ENCODE measurements at places on chromosomes 4 and X. TPM values are rescaled to one million over a fixed set of nuclear protein-coding genes. Genes with fewer than 3 reads are reported as not detected.

DNA sequence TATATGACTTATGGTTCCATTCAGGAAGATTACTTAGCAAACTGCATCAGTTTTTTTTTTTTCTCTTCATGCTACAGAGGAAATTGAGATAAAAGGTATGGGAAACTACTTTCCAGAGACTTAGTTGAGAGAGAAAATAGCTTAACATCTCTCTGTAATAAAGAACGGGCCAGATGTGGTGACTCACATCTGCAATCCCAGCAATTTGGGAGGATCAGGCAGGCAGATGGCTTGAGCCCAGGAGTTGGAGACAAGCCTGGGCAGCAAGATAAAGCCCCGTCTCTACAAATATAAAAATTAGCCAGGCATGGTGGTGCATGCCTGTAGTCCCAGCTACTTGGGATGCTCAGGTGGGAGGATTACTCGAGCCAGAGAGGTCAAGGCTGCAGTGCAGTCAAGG is 271.2 kb upstream of the TENM3 start:
- H3K36me3 ChIP-seq: no peaks in the 10 kb centered on the region
- H3K4me1 ChIP-seq: no peaks in the 10 kb centered on the region
- H3K27ac ChIP-seq: no peak overlapping the region
- H3K27me3 ChIP-seq: no peaks in the 10 kb centered on the region
- H3K4me3 ChIP-seq: no peak overlapping the region
- DNase-seq: no peak

Gene ADH1B
- 39.3 TPM for polyA plus RNA-seq

Gene NHSL2
- 0.24 TPM for polyA plus RNA-seq

Gene SPIN2A
- 0.61 TPM for polyA plus RNA-seq

Gene FAM133A
- 0.22 TPM for polyA plus RNA-seq

DNA sequence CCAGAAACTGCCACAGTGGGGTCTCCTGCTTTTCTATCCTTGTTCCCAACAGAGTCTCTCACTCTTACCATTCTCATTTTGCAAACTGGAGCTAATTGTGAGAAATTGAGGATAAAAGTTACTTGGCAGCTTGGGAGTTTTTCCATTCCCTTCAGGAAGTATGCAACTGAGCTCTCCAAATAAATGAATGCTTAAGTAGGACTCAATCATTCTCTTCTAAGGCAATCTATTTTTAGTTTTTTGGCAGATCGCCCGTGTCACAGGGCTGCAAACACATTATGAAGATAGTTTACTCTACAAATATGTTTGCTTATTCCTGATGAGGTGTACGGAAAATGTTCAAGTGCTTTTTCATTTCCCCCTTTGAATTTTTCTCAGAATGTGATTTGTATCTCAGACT is 5.3 kb downstream of the ASB11 start:
- H3K27me3 ChIP-seq: no peaks in the 10 kb centered on the region
- no peak for DNase-seq

Gene RBMXL3
- not detected for polyA plus RNA-seq

DNA sequence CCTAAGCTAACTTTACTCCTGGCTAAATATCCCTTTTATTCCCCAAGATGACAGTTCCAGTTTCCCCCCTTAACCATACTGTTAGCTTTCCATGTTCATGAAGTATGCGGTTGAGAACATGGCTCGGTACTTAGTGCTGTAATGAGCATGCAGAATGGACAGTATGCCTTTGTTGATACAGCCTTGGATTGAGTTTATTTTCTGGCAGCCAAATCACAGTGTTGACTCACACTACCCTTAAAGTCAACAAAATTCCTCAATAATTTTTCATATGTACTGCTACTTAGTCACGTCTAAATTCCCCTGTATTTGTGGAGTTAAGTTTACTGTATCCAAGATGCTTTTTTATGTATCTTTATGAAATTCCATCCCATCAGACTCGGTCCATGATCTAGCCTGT is 1.4 kb upstream of the VEGFC start:
- no peak for DNase-seq
- H3K27ac ChIP-seq: no peak overlapping the region
- no peaks in the 10 kb centered on the region for H3K36me3 ChIP-seq
- H3K27me3 ChIP-seq: peaks cover 10% of the 10 kb centered on the region
- H3K4me1 ChIP-seq: peaks cover 16% of the 10 kb centered on the region

GRCh38 chr4:39642885-39643552 is 4.4 kb upstream of the SMIM14 start:
- no peak overlapping the region for H3K27ac ChIP-seq
- DNase-seq: no peak
- no peaks in the 10 kb centered on the region for H3K27me3 ChIP-seq
- H3K4me1 ChIP-seq: peaks cover 10% of the 10 kb centered on the region
- no peaks in the 10 kb centered on the region for H3K36me3 ChIP-seq
- H3K4me3 ChIP-seq: no peak overlapping the region

DNA sequence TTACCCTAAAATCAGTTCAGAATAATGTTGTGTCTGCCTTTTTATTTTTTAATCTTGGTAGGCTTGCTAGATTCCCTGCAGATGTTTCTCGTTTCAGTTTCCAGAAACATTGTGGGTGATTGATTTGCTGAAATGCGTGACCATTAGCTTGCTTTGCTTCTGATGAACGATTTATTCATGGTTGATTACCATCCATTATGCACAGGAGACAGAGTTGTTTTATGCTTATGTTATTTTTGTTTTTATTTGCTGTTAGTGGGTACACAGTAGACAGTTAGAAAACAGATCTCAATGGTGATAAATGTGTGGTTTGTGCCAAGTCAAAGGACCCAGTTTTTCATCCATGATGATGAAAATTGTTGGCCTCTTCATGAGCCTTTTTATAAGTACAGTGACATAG is 455.6 kb upstream of the BOD1L1 start:
- no peak overlapping the region for H3K27ac ChIP-seq
- no peak for DNase-seq
- no peaks in the 10 kb centered on the region for H3K27me3 ChIP-seq
- no peaks in the 10 kb centered on the region for H3K4me1 ChIP-seq
- H3K36me3 ChIP-seq: no peaks in the 10 kb centered on the region

DNA sequence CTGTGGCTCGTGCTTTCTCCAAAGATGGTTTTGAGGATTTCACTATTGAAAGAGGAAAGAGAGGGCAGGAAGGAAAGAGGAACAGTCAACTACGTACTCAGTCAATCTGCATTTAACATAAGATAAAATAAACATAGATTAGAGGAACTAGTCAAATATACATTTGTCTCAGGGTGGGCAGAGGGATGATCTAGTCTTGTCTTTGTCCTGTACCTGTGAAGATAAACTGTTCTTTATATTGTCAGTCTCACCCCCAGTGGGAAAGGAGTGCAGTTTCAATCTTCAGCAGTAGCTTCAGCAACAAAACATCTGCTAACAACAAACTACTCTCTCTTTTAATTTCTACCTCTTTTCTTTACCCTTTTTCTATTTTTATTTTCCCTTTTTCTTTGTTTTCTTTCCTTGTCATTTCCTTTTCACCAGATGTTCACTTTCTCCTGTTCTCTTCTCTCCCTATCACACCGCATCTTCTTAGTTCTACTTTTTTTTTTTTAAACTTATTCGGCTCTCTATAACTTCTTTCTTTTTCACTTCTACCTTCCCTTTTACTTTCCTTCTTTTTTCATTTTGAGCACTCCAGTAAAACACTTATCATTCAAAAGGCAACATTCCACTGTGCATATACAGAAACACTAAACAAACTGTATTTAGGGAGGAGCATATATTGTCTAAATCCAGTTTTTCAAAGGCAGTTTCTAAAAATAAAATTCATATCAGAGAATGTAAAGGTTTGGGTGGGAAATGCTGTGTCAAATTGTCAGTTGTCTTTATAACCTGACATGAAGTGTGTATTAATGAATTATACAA is 51.4 kb upstream of the GUCY1A1 start:
- no peak overlapping the region for H3K27ac ChIP-seq
- H3K27me3 ChIP-seq: no peaks in the 10 kb centered on the region
- no peak overlapping the region for H3K4me3 ChIP-seq
- H3K36me3 ChIP-seq: no peaks in the 10 kb centered on the region

GRCh38 chrX:17299206-17299605 is 75.8 kb upstream of the NHS start:
- DNase-seq: no peak
- no peaks in the 10 kb centered on the region for H3K27me3 ChIP-seq
- H3K4me3 ChIP-seq: no peak overlapping the region
- no peak overlapping the region for H3K27ac ChIP-seq
- H3K4me1 ChIP-seq: no peaks in the 10 kb centered on the region
- H3K36me3 ChIP-seq: no peaks in the 10 kb centered on the region

- H3K4me3 ChIP-seq: no peak overlapping the region
- H3K36me3 ChIP-seq: no peaks in the 10 kb centered on the region
- no peaks in the 10 kb centered on the region for H3K27me3 ChIP-seq
- no peak overlapping the region for H3K27ac ChIP-seq
- H3K4me1 ChIP-seq: peaks cover 9% of the 10 kb centered on the region
These were observed 179.7 kb upstream of the RASGEF1B start for GRCh38 chr4:81651243-81651899.

- H3K4me1 ChIP-seq: no peaks in the 10 kb centered on the region
- no peaks in the 10 kb centered on the region for H3K36me3 ChIP-seq
- DNase-seq: peak; percentile 23
- H3K27me3 ChIP-seq: no peaks in the 10 kb centered on the region
These were observed 89.9 kb downstream of the PLS3 start for GRCh38 chrX:115650916-115651315.

- H3K27ac ChIP-seq: peak overlapping the region; percentile 83
- H3K27me3 ChIP-seq: peaks cover 23% of the 10 kb centered on the region
- no peaks in the 10 kb centered on the region for H3K36me3 ChIP-seq
- H3K4me3 ChIP-seq: no peak overlapping the region
These were observed 2.4 kb upstream of the SLIT2 start for GRCh38 chr4:20249333-20249732.

GRCh38 chrX:16559206-16559619 is 90.7 kb upstream of the S100G start:
- no peaks in the 10 kb centered on the region for H3K4me1 ChIP-seq
- H3K27ac ChIP-seq: no peak overlapping the region
- H3K27me3 ChIP-seq: no peaks in the 10 kb centered on the region

Gene SSX2B
- polyA plus RNA-seq: not detected

Gene STK32B
- polyA plus RNA-seq: 0.26 TPM

GRCh38 chrX:106707771-106708454 is 18.6 kb upstream of the RNF128 start:
- H3K4me3 ChIP-seq: no peak overlapping the region
- no peak overlapping the region for H3K27ac ChIP-seq
- H3K27me3 ChIP-seq: peaks cover 11% of the 10 kb centered on the region
- DNase-seq: no peak
- H3K4me1 ChIP-seq: no peaks in the 10 kb centered on the region
- H3K36me3 ChIP-seq: no peaks in the 10 kb centered on the region

Gene TEX11
- polyA plus RNA-seq: 0.32 TPM

DNA sequence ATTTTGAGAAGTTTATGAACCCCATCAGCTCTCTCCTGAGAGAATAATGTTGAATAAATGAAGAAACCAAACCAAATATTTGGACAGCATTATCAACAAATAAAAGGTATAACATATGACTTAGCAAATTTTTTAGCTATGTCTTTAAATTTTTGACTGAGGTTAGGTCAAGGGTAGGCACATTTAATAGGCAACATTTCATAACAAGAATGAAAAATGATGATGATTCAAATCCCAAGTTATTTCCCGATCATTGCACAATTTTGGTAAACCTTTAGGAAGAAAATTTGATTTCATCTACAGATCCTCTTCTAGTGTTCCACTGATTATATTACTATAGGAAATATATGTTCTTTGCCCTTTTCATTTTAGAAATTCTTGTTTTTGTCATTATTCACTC is 123.7 kb upstream of the TLR3 start:
- no peaks in the 10 kb centered on the region for H3K27me3 ChIP-seq
- no peak for DNase-seq
- no peaks in the 10 kb centered on the region for H3K4me1 ChIP-seq
- H3K27ac ChIP-seq: no peak overlapping the region
- no peaks in the 10 kb centered on the region for H3K36me3 ChIP-seq

DNA sequence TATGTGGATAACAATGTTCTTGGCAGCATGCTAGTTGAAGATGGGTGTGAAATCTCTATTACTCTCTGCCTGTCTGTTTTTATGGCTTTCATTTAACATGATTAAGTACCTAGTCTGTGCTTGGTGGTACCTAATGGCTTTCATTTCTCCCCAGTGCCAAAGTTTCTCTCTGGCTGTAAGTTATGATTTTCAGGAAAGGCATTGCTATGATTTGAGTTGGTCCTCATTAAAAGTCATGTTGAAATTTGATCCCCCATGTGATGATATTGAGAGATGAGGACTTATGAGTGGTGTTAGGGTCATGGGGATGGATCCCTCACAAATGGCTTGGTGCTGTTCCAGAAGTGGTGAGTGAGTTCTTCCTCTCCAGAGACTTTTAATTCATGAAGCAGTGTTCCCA is 162.4 kb upstream of the IL15 start:
- H3K36me3 ChIP-seq: no peaks in the 10 kb centered on the region
- H3K4me1 ChIP-seq: no peaks in the 10 kb centered on the region
- no peaks in the 10 kb centered on the region for H3K27me3 ChIP-seq
- no peak overlapping the region for H3K27ac ChIP-seq
- no peak for DNase-seq
- no peak overlapping the region for H3K4me3 ChIP-seq

Gene MTNR1A
- not detected for polyA plus RNA-seq

DNA sequence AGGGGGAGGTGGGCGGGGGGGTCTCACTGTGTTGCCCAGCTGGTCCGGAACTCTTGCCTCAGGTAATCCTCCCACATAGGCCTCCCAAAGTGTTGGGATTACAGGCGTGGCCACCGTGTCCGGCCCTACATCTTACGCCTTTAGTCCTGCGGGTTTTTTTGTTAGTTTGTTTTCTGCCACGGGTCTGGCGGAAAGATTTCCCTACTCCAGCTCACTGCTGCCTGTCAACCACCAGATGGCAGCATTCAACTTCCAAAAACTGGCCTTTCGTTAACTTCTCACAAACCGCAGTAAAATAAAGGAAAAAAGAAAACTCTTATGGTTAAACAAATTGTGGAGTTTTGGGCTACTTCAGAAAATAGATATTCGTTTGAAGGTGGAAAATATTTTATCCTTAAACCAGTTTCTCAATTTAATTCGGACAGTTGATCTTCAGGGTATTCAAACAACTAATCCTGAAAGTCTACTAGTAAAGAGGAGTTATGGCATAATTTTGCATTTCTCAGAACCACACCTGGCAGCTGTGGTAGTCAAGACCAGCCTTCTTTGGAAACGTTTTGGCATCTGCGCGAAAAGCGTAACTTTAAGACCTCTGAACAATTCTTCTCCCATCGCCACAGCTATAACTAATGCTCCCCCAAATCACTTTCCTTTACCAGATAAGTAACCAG is 41.1 kb downstream of the LUZP4 start:
- H3K4me1 ChIP-seq: no peaks in the 10 kb centered on the region
- no peak overlapping the region for H3K4me3 ChIP-seq
- H3K36me3 ChIP-seq: no peaks in the 10 kb centered on the region
- H3K27ac ChIP-seq: no peak overlapping the region
- no peak for DNase-seq
- no peaks in the 10 kb centered on the region for H3K27me3 ChIP-seq

Gene CC2D2A
- polyA plus RNA-seq: 3.8 TPM

Gene GUF1
- polyA plus RNA-seq: 9.6 TPM

DNA sequence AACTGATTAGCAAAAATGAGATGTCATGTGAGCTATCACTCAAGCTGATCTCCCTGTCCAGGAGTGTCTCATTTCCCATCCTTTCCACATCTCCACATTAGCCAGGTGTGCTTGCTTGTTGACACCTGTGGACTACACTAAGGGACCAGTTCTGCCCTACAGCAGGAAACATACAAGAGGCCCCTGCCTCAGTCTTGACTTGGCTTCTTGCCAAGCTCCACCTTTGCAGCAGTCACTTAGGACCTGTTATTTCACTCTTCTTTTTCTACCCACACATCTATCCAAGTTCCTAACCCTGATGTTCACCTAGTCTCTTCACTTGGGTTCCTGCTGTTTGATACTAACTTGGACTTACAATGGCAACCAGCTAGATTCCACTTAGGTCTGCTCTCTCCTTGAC is 13.2 kb downstream of the FRMD7 start:
- H3K27me3 ChIP-seq: no peaks in the 10 kb centered on the region
- no peaks in the 10 kb centered on the region for H3K36me3 ChIP-seq
- H3K4me3 ChIP-seq: no peak overlapping the region
- no peak overlapping the region for H3K27ac ChIP-seq
- H3K4me1 ChIP-seq: no peaks in the 10 kb centered on the region

Gene ADH1A
- not detected for polyA plus RNA-seq

Gene PAGE2
- 0.35 TPM for polyA plus RNA-seq
